HuH-7 (cell line): ENCODE measurements at places on chromosomes 6 and 20.

DNA sequence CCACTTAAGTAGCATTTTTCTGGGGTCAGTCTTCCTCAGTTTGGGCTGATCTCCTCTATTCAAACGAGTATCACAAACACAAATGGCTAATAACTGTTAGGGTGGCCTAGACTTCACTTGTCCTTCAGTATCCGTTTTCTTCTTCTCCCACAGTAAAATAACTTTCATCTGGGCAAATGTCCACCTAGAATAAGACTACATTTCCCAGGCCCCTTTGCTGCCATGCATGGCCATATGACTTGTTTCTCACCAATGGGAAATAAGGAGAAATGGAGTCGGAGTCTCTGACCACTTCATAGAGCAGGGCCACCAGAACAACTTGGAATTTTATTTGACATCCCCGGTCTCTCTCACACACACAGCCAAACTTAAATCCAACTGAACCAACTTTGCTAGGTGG is 51.4 kb downstream of the SULF2 start:
- no peak for DNase-seq

DNA sequence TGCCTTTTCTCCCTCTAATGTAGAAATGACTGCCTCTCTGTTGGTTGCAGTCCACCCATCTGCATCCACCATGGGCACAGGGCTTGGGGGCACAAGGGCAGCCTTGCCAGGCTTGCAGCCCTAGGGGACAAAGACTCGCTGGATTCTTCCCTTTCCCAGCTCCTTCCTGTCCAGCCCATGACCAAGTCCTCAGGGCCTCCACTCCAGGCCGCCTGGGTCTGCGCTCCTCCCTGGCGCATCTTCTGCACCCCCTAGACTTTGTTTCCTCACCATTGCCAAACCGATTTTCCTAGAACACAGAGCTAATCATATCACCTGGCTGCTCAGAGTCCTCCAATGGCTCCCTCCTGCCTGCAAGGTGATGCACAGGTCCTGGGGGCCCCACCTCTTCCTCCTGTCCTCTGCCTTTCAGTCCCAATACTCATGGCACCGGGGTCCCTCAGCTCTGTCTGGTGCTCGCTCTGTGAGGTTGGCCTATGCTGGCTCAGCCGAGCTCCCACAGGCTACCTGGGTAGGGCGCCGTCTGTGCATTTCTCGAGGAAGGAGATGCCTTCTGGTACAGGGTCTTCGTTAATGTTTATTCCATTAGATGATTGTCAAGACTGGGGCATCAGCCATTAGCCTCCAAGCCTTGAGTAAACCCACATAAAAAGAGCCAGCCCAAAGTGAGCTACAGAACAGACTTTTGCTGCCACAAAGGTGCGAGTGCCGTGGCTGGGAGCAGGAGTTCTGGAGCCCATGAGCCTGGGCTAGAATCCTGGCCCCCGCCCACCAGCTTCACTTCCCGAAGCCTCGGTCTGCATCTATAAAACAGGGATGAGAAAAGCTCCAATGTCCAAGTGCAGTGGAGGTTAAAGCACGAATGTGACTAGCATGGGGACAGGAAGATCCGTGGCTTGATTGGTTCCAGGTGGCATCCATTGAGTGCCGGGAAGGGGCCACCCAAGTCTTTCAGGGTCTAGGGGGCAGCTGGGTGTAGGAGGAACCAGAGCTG is 17.7 kb downstream of the PSMG4 start:
- DNase-seq = no peak

GRCh38 chr6:33008944-33009861 is at the start of gene HLA-DOA:
HLA-DOA (minus strand) TSS chr6:33009591.
- DNase-seq = no peak

DNA sequence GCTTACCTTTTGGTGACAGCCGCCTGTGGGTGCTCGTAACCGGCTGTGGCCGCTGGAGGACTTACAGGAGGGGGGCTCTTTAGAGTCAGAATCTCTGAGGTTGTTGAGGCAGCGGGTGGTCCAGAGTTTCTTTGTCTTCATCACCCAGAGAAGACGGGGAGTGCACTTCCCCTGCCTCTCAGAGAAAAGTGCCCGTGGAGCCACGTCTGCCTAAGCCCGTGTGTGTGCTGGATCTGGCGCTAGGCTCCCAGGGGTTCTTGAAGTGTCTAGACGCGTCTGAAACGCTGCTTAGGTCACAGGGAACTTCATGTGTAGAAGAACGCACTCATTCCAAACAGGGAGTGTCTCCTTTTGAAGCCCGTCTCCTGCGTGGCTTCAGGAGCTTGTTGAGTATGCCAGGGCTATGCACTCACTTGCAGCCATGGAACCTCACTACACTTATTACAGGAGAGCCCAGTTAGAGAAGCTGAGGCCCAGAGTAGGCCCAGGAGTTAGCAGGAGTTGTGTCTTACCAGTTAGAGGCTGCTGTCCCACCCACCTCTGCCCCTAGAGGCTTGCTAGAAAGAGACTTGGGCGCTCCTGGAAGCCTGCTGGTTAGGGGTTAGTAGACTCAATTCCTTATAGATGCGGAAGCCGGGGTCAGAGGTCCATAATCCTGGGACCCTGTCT is 1.3 kb downstream of the LSM14B start:
- DNase-seq = no peak

DNA sequence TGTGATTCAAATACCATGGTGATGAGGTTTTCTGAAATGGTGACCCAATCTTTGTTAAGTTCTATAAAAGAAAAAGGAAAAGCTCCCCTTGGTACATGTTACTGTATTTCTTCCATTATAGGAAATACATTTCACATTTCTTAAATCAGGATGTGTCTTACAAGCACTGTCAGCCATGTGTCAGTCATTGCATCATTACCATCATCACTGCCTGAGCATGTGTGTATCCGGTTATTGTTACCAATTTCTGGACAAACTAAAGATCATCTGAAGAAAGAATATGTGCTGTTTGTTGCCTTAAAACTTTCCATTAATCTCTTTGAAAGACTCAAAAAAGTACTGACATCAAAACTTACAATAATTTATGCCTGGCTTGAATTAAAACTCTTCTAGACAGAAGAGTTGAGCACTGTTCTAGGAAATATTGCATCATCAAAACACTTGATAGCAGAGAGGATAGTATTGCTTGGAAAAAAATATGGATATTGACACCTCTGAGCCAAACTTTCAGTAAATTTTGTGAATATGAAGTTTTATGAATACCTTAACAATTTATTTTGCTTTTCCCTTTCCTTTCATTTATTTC is 7.1 kb upstream of the TSPYL1 start:
- DNase-seq = no peak

- no peak for DNase-seq
Observed at GRCh38 chr20:33744773-33745385, 13.1 kb downstream of the ZNF341 start.

GRCh38 chr20:43786885-43787284 is 60.1 kb upstream of the GTSF1L start:
- no peak for DNase-seq

GRCh38 chr20:62769346-62770071 is 26.8 kb upstream of the MRGBP start:
- no peak for DNase-seq

DNA sequence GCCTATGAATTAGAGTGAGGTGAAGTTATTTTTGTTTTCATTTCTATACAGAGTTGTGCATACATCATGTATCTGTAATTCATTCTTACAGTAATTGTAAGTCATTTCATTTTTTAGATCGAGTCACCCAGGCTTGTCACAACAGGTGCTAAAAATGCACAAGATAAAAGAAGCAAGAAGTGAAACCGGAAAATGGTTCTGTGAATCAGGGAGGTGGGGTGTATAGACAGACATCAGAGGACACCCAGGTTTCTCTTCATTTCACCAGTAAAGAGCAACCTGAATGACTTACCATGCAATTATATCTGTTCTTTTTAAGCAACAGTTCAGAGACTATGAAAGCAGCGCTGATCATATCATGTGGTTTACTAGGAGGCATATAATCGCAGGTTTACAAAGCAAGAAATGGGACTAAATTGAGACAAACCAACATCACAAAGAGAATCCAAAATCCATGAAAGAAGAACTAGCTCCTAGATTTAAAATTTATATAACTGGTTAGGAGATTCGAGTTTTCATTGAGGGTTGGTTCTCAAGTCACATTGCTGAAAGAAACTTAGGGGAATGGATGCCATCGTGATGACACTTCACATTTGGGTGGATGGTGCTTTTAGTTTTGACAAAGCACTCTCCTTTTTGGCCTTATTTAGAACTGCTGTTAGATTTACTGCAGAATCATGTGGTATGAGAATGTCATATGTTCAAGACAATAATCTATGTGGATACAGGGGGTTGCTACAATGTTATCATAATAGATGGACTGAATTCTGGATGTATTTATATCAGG is 27.9 kb upstream of the TBC1D7 start:
- DNase-seq = no peak

DNA sequence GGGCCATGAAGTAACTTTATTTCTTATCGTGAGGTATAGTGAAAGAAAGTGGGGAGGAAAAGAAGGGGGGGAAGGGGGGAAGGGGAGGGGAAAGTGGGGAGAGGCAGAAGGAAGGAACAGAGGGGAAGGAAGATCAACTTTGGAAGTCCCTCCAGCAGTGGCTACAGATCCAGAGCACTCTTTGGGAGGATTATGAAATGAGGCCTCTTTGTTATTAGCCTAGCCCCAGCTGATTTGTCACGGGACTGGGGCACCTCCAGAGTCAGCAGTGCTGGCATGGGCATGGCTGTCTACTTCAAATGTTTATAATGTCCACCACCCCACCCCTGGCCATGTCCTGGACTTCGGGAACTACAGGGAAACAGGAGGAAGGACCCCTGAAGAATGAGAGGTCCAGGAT is 7.6 kb downstream of the MOCS1 start:
- no peak for DNase-seq
